Prostate gland (tissue), 2 donors: ENCODE measurements at places on chromosomes 5 and 9.

DNA sequence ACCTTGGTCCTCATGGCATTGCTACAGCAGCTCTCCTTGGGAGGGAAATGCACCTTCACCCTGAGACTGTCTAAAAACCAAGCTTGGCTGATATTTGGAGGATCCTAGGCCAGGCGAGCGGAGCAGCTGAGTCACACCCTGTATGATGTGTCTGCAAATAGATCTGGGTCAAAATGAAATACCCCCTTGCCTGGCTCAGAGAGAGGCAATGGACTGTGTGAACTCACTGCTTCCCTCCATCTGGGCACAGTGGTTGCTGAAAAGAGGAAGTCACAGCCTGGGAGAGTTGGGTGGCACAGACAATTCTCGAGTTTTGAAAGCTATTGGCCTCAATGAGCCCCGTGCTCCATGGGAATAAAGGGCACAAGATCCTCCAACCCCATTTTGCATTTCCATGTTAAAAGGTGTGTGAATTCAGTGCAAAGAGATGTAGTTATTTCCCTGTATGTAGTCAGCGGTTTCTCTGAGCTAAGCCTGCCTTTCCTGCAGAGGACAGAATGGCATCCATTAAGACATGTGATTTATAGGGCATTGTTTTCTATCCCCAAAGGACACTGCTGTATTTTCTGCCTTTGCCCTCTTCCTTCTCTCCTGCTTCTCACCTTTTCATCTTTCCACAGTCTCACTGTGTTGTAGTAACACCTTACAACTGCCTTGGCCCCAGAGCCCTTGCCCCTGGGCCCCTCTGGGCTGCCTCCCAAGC is 177.2 kb downstream of the GADD45G start:
- no peak for DNase-seq

DNA sequence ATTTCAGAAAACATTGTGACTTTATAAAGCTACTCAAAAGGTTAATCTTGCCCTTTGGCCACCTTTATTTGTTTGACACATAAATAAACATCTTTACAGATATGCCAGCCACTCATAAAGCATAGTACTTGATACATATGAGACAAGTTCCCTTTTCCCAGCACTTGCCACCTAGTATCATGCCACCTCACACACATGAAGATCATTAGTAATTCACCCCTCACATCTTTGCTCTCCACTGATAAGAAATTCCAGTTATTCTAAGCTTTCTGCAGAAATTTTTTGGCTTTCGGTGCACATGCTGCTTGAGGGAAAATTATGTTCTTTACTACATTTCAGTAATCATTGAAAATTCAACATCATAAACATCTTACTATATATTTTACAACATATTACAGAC is 59.1 kb downstream of the DEPDC1B start:
- no peak for DNase-seq

GRCh38 chr5:180390441-180391190 is 37.5 kb upstream of the GFPT2 start:
- no peak for DNase-seq

- no peak for DNase-seq
Observed at GRCh38 chr5:39178861-39179260, 40.5 kb downstream of the FYB1 start.

DNA sequence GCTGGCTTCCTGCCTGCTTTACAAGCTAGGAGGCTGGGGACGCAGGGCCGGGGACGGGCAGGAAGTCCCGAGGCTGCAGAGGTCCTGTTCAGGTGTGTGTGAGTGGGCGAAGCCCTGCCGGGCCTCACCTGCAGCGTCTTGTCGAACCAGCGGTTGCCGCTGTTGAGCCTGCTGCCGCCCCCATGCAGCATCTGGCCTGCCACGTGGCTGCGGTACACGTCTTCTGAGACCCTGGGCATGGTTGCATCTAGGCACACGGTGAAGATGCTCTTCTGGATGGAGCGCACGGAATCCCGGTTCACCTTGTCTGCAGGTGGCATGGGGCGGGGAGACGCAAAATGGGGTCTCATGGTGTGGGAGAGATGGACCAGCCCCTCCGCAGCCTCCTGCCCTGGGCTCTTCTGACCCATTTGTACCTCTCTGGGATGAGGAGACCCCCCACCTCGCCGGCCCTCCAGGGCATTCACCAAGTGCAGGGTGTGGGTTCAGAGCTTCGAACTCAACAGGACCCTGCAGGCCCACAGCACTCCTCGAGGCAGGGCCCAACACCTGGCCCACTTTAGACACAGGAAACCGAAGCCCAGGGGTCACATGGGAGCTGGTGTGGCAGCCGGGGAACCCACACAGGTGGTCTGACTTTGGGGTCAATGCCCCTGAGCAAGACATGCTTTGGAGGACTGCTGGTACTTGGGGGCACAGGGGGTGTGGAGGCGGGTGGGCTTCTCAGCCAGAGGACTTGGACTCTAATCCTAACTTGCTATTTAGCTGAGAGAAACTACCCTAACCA is 10.0 kb downstream of the CRAT start:
- no peak for DNase-seq

- no peak for DNase-seq
Observed at GRCh38 chr9:135983208-135984071, 22.3 kb upstream of the UBAC1 start.

DNA sequence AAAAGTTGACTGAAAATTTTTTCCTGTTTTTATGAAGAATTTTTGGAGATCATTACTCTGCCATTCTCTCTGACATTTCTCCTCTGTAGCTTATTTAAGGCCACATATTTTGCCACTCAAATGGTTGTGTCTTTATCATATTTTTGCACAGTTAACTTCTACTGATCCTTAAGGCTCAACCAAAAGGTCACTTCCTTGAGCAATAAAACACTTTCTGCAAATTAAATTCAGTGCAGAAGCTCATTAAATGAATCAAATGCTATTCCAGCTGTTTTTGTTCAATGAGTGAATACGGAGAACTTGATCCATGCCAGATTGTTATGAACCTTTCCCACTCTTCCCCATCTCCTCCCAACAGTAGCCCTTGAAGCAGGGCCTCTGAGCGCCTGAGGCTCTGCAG is 93.8 kb upstream of the EPB41L4A start:
- DNase-seq = no peak

- no peak for DNase-seq
Observed at GRCh38 chr5:59519338-59519737, 374.2 kb downstream of the PDE4D start.

DNA sequence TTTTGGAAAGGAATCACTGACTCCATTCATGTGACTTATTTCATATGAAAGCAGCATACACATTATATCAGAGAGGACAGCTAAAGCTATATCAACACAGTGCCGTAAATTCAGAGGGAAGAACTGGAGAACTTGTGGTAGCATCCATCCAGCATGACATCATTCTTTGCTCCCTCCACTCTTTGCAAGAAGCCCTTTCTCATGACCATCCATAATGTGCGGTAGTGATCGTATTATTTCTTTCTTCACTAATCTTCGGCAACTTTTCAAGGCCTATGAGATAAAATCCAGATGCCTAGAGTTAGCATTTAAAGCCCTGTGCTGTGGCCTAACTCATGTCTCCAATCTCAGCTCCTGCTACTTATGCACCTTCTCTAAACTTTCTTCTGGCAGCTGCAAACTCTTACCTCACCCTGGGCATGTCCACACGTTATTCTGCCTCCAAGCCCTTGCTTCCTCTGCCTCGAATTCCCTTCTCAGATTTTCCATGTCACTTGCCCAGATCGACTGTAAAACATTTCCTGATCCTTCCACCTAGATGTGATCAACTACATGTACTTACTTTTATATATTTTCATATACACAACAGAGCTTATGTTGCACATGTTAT is 307.3 kb upstream of the SGCD start:
- no peak for DNase-seq

DNA sequence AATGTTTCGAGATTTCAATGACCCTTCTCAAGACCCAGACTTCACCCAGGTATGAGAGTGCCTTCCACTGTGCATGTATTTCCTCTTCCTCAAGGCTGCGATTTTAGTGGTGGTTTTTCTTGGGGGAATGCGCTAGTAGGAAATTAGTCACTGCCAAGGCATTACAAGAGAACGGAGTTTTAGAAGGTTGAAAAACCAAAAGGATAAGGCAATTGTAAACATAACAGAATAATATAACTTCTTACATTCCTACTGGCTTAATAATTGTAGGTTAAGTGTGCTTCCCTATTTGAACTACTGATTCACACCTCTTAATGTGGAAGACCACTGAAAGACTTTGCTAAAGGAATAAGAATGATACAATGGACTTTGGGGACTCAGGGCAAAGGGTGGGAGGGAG is 38.9 kb downstream of the ACO1 start:
- no peak for DNase-seq

- peak; percentile 8 for DNase-seq
Observed at GRCh38 chr5:116360008-116360853, 214.4 kb downstream of the SEMA6A start.

GRCh38 chr9:81822967-81823366 is 105.3 kb upstream of the SPATA31D4 start:
- DNase-seq = no peak

- DNase-seq = no peak
Observed at GRCh38 chr9:133199648-133200321, 9.3 kb downstream of the OBP2B start.

DNA sequence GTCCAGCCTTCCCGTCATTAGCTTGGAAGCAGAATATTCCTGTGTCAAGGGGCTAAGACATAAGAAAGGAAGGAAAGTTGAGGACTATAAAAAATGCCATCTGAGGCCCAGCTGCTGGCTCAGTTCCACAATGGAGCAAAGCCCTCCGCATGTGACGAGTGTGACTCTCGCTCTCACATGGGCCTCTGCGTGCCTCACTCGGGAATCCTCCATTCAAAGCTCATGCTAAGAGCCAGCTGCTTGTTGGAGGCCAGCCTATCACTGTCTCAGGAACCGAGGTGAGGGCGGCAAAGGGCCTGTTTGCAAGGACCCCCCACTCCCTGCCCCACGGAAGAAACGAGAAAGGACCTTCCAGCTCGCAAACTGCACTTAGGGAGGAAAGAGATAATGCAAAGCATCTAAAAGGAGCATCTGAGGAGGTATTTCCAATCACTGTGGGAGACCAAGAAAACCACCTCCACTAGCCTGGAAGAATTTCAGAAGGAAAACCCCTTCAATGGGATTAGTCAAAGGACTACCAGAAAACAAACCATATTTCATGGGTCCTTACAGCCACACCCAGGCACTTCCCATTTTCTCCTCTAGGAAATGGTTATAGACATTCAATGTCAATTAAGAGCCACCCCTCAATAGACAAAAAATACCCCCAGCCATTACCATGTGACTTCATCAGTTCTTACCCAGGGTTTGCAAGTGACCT is 95.3 kb downstream of the PRRT1B start:
- no peak for DNase-seq

DNA sequence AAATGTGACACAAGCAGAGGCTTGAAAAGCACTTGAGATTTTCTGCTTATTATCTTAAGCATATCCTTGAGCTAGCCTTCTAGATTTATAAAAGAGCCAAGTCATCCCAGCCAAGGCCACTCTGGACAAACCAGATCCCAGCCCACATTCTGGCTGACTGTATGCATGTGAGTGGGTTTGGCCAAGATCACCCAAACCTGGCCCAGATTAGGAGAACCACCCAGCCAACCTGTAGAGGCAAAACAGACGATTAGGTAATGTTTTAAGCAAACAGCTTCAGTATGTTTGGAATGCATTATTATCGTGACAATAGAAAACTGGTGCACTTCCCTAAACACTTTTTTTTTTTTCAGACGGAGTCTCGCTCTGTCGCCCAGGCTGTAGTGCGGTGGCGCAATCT is 151.9 kb downstream of the SPATA31D1 start:
- DNase-seq = no peak

- DNase-seq = no peak
Observed at GRCh38 chr5:108801776-108802175, 54.1 kb downstream of the FER start.

DNA sequence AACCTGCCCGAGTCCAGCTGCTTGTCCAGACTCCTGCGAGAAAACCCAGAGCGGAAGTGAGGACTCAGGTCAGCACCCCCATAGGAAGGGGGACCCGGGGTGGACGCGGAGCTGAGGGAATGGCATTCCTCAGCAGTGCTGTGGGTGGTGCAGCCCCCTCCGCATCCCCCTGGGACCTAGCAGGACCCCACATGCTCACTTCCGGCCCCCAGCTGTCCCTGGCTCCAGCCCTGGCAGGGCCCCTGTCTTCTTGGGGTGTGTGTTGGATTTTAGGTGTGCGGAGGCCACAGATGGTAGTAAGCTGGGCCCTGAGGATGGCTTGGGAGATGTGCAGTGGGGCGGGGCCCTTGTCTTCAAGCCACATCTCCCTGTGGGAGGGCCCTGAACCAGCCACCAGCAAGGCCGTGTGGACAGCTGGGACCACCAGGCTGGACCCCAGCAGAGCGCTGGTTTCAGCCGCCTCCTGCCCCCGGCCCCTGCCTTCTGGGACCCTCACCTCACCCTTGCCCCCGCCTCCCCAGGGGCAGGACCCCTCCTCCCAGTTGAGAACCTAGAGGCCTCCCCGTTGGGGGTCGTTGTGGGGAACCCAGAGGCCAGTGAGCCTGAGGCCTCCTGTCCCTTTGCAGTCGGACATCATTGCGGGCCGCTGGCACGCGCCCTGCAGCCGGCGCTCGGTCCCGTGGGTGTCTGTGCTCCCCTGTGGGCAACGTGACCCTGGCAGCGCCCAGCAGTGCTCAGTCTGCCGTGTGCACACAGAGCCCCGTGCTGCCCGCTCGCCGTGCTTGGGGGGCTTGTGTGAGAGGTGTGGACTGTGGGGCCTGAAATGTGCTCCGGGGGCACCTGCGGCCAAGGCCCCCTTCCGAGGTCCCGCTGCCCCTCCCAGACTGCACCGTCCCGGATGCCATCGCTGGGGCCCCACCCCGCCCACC is 10.8 kb upstream of the SLC9A3 start:
- DNase-seq = no peak

DNA sequence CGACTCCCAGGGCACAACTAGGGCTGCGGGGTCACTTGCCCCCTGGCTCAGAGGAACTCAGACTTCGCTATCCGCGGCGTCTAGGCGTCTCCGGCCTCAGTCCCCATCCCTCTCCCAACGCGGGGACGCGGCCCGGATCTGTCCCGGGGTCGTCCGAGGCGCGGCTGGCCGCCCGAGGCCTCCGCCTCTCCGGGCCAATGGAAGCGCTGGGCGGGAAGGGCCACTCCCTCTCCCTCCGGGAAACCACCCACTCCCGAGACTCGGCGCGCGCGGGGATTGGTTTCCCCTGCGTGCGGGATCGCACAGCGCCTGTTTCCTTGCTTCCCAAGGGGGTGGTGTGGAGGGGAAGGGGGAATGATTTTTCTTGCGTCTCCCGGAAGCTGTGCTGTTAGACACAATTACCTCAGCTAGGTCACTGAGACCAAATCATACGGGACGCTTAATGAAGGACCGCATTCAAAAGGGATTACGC is 38.3 kb downstream of the NR2F1 start:
- DNase-seq = peak; percentile 53

GRCh38 chr5:35640623-35641022 is 23.0 kb downstream of the SPEF2 start:
- no peak for DNase-seq

DNA sequence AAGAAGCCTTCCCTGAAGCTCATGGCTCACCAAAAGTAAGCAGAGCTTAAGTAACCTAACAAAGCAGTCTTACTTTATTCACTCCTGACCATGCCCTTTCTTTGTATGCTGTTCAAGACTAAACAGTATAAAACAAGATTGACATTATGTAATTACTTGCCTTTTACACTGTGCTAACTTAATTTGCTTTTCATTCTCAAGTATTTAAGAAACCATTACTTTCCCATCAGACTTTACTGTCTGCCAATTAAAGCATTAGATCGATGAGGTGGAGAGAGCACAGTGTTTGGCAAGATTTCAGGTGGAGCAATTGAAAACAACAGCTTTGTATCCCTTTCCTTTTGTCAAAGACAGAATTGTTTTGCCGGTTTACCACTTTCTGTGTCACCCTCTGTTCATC is 98.2 kb downstream of the RORB start:
- no peak for DNase-seq

GRCh38 chr5:39515881-39516280 is 91.1 kb upstream of the DAB2 start:
- no peak for DNase-seq

GRCh38 chr9:16029046-16029615 is 476.3 kb downstream of the CCDC171 start:
- no peak for DNase-seq
